ENCODE measurements at places on chromosomes 7 and 10.

DNA sequence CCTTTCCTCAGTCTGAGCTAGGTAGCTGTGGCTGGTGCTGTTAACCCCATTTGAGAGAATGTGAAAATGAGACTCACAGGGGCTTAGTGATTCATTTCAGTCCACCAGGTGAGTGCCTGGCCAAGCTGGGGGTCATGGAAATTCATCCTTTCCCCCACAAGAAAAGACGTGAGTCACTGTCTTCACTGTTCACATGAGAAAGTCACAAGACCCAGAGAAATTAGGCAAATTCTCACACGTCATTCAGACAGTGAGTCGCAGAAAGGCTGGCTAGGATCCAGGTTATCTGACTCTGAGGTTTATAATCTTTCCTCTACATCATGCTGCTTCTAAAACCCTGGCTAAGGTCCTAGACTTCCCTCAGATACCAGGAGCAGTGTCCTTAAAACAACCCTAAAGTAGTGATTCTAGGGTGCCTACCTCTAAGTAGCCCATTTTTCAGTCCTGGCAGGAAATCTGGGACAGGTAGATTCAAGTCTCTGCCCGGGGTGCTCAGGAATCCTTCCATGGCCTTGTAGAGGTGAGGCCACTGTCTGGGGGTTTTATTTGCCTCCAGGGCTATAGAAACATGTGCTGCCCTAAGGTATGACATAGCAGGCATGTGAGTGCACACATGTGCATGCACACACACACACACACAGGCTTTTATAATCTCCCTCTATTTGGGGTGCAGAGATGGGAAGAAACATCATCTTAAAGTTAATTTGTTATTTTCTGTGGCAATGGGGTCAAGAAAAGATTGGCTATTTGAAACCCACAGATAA, 427.9 kb upstream of the CELF2 start:
- peak; percentile 55 for DNase-seq

DNA sequence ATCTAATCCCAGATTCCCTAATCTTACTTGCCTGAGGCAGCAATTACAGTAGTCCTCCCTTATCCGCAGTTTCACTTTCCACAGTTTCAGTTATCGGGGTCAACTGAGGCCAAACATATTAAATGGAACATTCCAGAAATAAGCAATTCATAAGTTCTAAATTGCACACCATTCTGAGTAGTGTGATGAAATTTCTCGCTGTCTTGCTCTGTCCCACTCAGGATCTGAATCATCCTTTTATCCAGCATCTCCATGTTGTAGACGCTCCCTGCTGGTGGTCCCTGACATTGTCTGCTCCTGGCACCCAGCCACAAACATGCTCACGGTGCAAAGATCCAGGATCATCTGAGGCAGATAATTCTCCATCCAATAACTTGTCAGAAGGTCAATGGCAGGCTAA, 128.7 kb upstream of the CXCL12 start:
- no peak for DNase-seq

DNA sequence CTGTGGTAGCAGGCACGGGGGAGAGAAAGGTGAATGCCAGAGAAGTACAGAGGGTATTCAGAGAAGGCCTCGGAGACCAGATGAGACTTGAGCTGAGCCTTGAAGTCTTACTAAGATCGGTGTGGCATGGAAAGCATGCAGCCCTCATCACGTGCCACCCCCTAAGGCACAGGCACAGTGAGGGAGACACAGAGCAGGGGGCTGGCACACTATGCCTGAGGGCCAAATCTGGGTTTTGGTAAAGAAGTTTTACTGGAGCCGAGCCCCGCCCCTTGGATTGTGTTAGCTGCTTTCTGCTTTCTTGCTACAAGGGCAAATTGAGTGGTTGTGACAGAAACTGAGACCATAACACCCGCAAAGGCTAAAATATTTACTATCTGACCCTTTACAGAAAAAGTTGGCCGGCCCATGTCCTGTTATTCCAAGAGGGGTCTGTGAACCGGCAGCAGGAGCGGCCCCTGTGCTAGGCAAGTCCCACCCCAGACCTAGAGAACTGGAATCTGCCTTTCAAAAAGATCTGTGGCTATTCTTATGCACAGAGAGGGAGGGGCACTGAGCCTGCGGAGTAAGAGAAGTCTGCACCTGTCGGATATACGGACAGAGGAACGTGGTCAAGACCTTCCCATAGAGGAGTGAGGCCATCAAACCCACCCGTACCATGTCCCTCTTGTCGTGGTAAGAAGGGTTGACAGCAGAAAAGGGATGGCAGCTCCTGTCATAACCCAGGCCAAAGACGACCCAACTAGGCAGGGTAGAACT, 109.3 kb upstream of the RHEB start:
- no peak for DNase-seq

- DNase-seq = no peak
Measured at GRCh38 chr10:2665772-2666171, 401.6 kb upstream of the PFKP start.

GRCh38 chr10:36462194-36462593, 663.2 kb upstream of the ANKRD30A start:
- no peak for DNase-seq

GRCh38 chr7:108328174-108328651, 128.0 kb downstream of the NRCAM start:
- no peak for DNase-seq

- no peak for DNase-seq
Measured at GRCh38 chr10:117662751-117663540, 120.4 kb downstream of the EMX2 start.

DNA sequence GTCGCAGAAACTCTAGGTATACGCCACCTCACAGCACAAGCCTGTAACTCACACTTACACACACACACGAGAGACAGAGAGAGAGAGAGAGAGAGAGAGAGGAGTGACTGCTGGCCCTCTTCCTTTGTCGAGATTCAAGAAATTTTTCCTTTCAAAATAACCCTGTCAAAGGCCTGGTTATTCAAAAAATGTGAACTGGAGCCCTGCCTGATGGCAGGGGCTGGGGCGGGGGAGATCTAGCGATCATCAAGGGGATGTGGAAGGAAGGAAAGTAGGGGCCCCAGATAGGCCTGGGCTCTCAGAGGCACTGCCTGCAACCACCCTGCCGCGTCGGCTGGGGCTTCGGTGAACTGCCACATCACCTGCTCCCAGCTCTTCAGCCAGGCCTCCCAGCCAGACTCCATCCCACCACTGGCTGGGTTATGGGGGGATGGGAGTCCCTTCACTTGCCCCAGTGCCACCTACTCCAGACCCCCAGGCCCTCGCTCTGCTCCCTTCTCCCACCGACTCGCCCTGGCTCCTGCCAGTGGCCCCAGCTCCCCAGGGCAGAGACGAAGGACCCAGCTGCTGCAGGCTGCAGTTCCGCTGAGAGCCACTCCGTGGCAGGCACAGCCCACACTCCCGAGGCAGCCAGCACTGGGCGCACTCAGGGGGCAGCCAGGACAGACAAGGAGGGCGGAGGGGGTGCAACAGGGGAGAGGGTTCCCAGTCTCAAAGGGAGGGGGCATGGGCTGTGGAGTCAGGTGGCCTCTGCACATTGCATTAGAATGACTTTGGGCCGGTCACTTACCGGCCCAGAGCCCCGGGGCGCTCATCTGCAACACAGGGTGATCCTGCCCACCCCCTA, 15.3 kb downstream of the KCNH2 start:
- DNase-seq = no peak

DNA sequence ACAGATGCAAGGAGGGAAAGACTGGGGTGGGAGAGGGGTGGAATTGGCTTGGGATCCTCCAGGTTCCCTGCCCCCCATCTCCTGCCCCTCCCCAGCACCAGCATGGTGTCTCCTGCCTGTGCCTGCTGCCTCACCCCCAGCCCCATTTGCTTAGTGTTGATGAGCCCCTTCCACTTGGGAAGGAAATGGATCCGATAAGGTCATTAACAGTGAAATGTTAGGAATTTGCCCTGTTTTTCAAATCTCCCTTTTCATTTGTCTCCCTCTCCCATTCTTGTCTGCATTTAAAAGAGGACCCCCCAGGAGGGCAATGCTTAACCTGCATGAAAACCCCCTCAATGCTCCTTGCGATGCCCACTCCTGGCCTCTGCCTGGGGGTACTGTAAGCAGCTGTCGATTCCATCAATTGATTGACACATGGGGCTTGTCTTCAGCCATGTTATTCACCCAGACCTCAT, 51.5 kb downstream of the HK1 start:
- DNase-seq = no peak

DNA sequence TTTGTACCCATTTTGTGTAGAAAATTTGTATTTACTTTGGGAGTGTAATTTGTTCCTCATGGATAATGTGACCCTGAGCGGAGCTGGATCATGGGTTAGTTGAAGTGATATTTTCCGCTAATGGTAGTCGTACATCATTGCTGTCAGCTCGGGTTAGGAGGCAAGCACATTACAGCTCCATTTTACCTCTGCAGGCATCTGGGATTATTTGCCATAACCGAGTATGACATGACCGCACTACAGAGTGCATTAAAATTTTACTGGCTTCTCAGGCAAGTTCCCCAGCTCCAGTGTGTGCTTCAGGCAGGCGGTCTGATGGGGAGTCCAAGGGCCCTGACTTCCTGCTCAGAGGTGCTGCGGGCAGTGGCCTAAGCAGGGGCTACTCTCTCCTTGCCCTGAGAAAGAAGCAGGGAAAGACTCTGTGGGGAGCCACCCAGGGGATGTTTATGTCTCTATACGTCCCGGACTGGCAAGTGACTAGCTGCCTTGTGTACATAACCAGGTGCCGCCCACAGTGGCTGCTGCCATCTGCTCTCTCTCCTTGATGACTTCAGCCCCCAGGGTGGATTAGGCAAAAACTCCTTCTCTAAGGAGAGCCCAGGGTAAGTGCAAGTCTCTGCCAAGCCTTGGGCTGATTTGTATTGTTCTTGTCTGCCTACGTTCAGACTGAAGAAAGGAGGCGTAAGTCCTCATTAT, 685.3 kb upstream of the GALNT17 start:
- no peak for DNase-seq

DNA sequence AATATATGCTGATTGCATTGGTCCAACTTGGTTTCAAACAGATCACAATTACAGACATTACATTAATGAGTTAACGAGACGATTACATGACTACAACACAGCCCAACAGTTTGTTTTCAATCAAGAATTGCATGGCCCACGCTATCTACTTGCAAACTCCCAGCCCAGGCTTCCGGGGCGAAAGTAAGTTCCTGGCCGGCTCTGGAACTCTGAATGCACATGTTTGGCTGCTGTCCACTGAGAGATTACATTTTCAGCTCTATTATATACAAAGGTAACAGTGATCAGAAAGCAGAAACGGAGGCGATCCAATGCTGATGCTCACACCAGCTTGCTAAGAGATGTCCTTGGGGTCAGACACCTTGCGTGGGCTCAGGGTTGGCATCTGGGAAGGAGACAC, 206.3 kb downstream of the FANK1 start:
- DNase-seq = no peak

Measured in non-pigmented ciliary epithelial cell (primary cell).